DMS79 (cell line): ENCODE measurements at places on chromosomes 7 and 10.

- DNase-seq = no peak
Observed at GRCh38 chr10:119444866-119445265, 97.7 kb downstream of the RGS10 start.

DNA sequence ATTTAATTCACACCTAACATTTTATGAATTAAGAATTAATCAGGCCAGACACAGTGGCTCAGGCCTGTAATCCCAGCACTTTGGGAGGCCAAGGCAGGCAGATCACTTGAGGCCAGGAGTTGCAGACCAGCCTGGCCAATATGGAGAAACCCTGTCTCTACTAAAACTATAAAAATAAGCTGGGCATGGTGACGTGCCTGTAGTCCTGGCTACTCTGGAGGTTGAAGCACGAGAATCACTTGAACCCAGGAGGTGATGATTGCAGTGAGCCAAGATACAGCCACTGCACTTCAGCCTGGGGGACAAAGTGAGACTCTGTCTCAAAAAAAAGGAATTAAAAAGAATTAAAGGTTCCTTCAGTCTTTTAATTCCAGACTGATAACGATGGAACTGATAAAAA is 11.1 kb downstream of the LARP4B start:
- no peak for DNase-seq

- no peak for DNase-seq
Observed at GRCh38 chr7:77209479-77210139, 10.0 kb upstream of the FGL2 start.

DNA sequence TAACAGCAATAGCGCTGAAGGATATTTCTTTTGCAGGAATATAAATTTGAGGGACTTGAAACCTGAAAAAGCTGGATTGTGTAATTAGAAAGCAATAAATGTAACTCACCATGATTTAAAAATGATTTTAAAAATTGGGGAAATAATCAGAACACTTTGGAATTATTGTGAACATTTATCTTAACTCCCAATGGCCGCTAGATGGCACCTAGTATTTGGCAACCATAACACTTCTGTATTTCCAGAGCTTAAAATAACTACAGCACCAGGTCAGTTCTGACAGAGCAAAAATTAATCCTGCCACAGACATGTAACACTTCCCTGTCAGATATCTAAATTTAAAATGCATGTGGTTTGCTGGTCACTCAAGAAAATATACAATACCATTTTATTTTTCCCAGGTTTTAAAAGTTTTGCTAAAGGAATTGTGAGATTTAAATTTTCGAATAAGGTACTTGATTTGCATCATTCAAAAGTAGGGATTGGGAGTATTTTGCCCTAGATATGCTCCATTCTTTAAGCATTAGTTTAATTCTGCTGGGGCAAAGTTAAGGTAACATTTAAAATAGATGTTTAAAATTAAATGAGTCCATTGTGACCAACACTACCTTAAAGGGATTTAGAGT is 144.5 kb downstream of the PPP1R3A start:
- DNase-seq = no peak

- no peak for DNase-seq
Observed at GRCh38 chr10:33498391-33498891, 164.0 kb upstream of the NRP1 start.

- DNase-seq = no peak
Observed at GRCh38 chr7:46178661-46179060, 257.6 kb upstream of the IGFBP3 start.

- no peak for DNase-seq
Observed at GRCh38 chr7:157009778-157010587, 480 bp downstream of the MNX1 start.

DNA sequence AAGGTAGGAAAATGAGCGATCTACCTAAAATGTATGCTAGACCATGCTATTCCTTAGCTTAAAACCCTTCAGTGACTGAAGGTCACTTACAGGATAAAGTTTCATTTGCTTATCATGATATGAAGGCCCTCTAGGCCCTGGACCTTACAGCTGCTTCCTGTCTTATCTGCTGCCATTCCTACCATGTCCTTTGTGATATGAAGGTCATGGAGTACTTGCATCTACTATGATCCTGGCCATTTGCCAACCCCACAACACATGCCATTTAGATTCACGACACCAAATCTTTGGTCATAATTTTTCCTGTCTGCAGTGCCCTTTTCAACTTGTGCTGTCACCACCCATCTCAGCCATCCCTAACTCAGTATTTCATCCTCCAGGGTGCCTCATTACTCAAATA is 181.8 kb upstream of the MDFIC start:
- DNase-seq = no peak

DNA sequence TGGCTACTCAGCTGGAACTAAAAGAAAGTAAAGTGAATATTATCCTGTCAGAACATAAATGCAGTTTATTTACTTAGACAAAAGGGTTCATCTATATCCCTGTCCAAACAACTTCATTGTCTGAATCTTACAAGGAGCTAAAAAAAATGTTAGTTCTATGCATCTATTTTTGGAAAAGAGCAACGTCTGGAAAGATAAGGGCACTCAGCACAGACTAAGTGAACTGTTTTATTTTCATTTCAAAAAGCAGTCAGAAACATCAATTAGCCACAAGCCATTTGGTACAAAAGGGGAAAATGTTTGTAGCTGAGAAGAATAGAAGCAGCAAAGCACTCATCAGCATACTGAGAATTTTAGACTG is 245.5 kb downstream of the FOXP2 start:
- DNase-seq = peak; percentile 93

- no peak for DNase-seq
Observed at GRCh38 chr7:47581438-47581803, 490 bp downstream of the TNS3 start.

DNA sequence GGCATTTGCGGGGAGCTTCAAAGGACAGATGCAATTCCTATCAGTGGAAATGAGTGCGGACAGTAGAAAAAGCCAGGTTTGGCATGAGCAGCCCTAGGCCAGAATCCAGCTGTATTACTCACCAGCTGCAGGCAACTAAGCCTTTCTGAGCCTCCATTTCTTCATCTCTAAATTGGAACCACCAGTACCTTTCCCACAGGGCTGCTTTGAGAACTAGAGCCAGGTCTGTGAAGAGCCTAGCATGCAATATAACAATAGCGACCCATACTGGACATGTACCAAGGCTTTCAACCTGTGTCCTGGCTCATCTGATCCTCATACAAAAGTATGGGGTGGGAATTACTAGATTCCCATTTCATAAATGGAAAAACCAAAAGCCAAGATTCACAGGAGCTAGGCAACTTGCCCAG is 101.0 kb downstream of the GSAP start:
- no peak for DNase-seq

GRCh38 chr7:88689821-88690220 is 69.7 kb upstream of the ZNF804B start:
- DNase-seq = no peak

DNA sequence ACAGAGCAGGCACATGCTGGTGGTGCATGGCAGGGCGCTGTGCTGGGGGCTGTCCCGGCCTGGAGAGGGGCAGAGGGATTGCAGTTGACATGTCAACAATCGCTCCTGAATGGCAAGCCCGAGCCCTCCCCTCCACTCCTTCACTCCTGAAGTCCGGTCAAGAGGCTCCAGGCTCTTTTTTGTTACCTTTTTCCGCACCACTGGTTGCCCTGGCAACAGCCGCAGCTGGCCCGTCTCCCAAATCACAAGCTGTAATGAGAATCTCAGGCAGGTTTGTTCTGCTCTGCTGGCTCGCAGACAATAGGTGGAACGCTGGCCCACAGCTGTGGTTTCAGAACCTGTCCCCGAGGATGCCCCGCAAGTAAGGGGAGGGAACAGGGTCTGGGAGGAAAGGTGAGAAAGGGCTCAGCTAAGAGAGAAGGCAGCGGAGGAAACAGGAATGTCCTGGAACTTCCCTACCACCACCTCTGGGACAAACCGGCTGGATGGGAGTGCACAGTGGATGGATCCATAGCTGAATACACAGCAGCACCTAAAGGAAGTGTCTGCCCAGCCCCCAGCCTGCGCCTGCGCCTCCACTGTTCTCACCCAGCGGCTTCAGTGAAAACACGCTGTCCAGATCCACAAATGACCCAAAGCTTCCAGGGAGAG is 58.9 kb downstream of the CALML3 start:
- peak; percentile 84 for DNase-seq
